ENCODE measurements at places on chromosomes 1 and 21. TPM values are rescaled to one million over a fixed set of nuclear protein-coding genes. Genes with fewer than 3 reads are reported as not detected.

INPP5B gene
- 22.5 TPM for total RNA-seq

SLAMF6 gene
- not detected for total RNA-seq

RHD gene
- total RNA-seq, result not detected

SSU72 gene
- total RNA-seq, result 76.4 TPM

SPRR1B gene
- not detected for total RNA-seq

OR2L5 gene
- not detected for total RNA-seq

LRRC39 gene
- 0.29 TPM for total RNA-seq

LPAR3 gene
- not detected for total RNA-seq

NTNG1 gene
- total RNA-seq, result 2.2 TPM

GUCA2A gene
- not detected for total RNA-seq

CEPT1 gene
- 27.1 TPM for total RNA-seq

CYB561D1 gene
- 7.8 TPM for total RNA-seq

SPATA46 gene
- not detected for total RNA-seq

CBS gene
- total RNA-seq, result 18.0 TPM

LCE1E gene
- total RNA-seq, result not detected

SOX13 gene
- 24.6 TPM for total RNA-seq

HOOK1 gene
- total RNA-seq, result under 0.01 TPM

GUCA2B gene
- not detected for total RNA-seq

SLAMF1 gene
- total RNA-seq, result not detected

MFAP2 gene
- total RNA-seq, result 26.2 TPM

RPL5 gene
- 1,288 TPM for total RNA-seq

ST6GALNAC5 gene
- 0.98 TPM for total RNA-seq

AMY2A gene
- not detected for total RNA-seq

OVAAL gene
- total RNA-seq, result not detected

NOTCH2NLA gene
- total RNA-seq, result 14.4 TPM

DCST2 gene
- not detected for total RNA-seq

ZNF695 gene
- 3.0 TPM for total RNA-seq

TIAM1 gene
- 0.38 TPM for total RNA-seq

DNAJC8 gene
- total RNA-seq, result 54.2 TPM

RNU1-1 gene
- under 0.01 TPM for total RNA-seq

PLA2G2D gene
- not detected for total RNA-seq

CITED4 gene
- total RNA-seq, result 3.2 TPM

TAS1R1 gene
- total RNA-seq, result not detected

LIN28A gene
- total RNA-seq, result not detected

PRSS38 gene
- not detected for total RNA-seq

Data from vein endothelial cell (primary cell).